ENCODE measurements at places on chromosomes 12 and 14.

GRCh38 chr12:93377252-93378195 is at the start of gene NUDT4:
NUDT4 (plus strand) TSS chr12:93377925; CDS start chr12:93378323, 398 bp downstream.
- DNase-seq: peak; percentile 88

DNA sequence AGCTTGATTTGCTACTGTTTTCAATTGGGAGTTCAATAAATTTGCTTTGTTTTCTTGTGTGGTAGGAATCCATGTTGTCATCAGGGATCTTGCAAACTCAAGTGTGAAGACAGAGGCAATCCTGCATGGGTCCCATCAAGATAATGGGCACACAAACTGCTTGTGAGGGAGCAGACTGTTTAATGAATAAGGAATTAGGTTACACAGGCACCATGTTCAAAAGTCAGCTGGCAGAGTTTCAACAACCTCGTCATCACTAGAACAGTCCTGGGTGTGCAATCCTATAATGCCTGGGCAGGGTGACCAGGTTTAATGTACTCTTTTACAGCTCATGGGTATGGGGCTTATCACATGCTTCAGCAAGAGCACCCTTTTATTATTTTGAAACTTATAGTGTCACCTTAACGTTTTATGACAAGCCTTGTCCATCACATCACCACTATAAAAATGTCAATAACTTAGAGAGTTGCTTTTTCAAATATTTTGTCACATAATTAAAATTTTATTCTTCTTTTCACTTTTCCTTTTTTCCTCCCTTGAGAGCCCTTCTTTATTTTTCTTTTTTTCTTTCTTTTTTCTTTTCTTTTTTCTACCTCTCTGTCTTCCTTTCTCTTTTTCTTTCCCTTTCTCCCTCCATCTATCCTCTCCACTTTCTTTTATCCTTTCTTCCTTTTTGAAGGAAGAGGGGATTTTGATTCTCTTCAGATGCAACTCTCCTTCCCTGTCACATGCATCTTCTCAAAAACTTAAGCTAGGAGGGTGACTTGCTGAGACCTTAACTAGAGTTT is 252.2 kb upstream of the ATP2B1 start:
- no peak for DNase-seq

- DNase-seq: no peak
Measured at GRCh38 chr12:126419131-126419530, 1353.9 kb downstream of the AACS start.

DNA sequence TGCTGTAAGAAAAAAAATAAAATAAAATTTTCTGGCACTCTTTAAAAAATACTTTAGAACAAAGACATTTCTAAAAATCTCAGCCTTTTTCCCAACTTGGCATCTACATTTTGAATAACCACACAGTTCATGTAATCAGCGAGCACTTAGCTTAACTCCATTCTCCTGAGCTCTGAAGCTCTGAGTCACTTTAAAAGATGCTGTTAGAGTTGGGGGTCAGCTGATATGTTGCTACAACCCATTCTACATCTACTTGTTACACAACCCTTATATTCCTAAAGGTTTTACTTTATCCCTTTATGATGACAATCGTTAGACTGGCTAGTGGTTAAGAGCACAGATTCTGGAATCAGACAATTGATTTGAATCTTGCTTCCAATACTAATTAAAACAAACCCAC is 48.3 kb downstream of the SLC41A2 start:
- DNase-seq: no peak

GRCh38 chr14:53430870-53431269 is 277.7 kb upstream of the DDHD1 start:
- DNase-seq: no peak

DNA sequence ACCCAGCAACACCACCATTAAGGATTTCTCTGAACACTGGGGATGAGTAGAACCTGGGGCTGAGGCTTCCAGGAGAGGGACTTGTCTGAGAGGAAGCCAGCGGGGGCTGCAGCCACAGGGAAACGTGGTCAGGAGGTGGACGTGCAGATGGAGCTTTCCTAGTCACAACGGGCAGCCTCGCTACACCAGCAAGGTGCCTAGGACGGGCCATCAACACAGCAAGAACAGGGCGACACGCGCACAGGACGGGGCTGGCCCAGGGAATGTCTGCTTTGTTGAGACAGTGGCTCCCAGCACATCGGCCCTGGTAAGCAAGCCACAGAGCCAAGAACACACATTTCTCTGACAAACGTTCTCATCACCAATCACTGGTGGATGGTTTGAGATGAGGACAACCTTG is 25.3 kb downstream of the ANKLE2 start:
- no peak for DNase-seq

GRCh38 chr12:54602661-54603060 is 14.2 kb upstream of the PPP1R1A start:
- DNase-seq: no peak

- no peak for DNase-seq
Measured at GRCh38 chr12:90939382-90939781, 15.6 kb downstream of the CCER1 start.

- DNase-seq: no peak
Measured at GRCh38 chr14:104694475-104694950, 5.1 kb downstream of the INF2 start.

GRCh38 chr12:55996715-55997534 is at the start of gene SUOX:
SUOX (plus strand) TSS chr12:55997276; CDS start chr12:56002222, 4,946 bp downstream.
- peak; percentile 99 for DNase-seq

GRCh38 chr12:59874781-59875180 is 279.0 kb downstream of the SLC16A7 start:
- DNase-seq: no peak

- peak; percentile 57 for DNase-seq
Measured at GRCh38 chr14:20609215-20610001, 18.2 kb upstream of the RNASE12 start.

DNA sequence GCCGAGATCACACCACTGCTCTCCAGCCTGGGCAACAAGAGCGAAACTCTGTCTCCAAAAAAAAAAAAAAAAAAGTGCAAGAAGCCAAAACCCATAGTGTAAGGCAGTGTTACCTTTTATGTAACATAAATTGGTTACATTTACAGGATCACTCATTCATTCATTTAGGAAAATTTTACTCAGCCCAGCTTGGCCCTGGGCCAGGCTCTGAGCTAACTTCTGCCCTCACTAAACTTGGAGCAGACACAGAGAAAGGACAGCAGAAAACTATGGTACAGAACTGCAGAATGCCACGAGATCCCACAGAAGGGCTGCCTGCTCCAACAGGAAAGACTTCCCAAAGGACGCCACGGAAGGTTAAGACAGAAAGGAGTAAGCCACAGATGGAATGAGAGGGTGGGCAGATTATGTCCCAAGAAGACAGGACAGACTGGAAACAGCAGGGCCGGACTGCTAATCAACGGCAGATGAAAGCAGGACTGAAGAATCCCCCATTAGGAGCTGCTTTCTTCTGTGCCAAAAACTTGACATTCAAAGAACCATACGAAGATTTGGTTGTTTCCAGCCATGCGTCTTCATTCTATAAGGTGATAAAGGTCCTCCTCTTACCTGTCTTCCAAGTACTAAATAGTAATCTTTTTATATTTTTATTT is 18.9 kb downstream of the PPP1R13B start:
- no peak for DNase-seq

DNA sequence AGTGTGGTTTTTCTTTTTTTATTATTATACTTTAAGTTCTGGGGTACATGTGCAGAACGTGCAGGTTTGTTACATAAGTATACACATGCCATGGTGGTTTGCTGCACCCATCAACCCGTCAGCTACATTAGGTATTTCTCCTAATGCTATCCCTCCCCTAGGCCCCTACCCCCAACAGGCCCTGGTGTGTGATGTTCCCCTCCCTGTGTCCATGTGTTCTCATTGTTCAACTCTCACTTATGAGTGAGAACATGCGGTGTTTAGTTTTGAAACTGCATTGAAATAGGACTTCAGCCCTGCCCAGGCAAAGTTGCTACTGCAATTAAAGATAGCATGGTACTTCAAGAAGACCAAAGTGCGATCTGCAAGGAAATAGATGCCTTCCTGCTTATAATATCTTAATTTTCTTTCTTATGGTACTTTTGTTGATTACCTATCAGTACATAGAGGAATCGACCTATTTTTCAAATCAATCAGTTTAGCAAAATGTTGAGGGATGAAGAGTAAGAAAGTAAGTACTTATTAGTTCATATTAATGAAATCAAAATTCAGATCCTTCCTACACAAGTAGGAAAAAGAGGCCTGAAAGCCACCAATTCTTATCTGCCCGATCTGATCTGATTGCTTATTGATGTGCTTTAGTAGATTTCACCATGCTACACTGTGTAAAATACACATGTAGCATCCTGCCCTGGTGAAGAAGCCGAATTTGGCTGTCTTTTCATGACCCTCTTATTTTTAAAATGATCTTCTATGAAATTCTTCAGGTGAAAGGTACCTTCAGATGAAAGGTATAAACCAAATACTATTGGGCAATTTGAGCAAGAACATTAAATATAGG is 1.6 kb downstream of the LTA4H start:
- no peak for DNase-seq

DNA sequence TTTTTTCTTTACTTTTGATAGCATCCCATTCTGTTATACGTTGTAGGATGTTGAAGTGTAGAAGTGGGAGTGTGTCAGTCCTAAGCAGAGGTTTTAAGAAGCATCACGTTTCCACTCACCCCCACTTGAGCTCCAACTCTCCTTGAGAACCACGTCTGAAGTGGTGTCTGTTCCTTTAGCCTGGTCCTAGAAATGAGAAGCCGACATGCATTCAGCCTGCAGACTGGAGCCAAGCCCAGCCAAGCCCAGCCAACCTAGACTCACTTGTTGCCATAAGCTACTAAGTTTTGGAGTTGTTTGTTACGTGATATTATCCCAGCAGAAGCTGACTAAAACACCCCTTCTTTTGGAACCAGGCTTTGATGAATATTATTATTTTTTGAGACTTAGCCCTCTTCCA is 4.4 kb upstream of the ELK3 start:
- no peak for DNase-seq

DNA sequence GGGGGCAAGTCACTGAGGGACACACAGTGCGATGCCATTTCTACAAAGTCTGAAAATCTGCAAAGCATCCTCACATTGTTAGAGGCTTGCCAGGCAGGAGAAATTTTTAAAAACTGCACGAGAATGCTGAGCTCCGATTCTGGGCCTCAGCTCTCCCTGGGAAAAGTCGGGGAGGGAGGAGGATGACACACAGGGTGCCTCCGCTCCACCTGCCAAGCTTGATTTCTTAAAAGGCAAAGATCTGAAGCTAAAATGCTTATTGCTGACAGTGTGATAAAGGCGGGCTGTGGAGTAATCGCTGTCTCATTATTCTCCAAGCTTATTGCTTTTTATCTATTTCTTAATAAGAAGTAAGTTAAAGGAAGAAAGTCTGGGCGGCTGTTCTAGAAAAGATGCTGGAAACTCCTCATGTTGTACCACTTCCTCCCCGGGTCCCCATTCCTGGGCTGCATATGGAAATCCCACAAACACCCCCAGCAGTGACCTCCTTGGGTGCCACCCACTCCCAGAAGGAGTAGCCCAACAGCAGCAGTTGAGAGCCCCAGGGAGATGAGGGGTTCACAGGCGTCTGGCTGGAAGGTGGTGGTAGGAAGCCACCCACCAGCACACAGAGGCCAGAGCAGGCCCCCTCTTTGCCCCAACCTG is 55.0 kb downstream of the CCDC85C start:
- no peak for DNase-seq

- no peak for DNase-seq
Measured at GRCh38 chr14:31898838-31899528, 178.1 kb upstream of the ARHGAP5 start.

DNA sequence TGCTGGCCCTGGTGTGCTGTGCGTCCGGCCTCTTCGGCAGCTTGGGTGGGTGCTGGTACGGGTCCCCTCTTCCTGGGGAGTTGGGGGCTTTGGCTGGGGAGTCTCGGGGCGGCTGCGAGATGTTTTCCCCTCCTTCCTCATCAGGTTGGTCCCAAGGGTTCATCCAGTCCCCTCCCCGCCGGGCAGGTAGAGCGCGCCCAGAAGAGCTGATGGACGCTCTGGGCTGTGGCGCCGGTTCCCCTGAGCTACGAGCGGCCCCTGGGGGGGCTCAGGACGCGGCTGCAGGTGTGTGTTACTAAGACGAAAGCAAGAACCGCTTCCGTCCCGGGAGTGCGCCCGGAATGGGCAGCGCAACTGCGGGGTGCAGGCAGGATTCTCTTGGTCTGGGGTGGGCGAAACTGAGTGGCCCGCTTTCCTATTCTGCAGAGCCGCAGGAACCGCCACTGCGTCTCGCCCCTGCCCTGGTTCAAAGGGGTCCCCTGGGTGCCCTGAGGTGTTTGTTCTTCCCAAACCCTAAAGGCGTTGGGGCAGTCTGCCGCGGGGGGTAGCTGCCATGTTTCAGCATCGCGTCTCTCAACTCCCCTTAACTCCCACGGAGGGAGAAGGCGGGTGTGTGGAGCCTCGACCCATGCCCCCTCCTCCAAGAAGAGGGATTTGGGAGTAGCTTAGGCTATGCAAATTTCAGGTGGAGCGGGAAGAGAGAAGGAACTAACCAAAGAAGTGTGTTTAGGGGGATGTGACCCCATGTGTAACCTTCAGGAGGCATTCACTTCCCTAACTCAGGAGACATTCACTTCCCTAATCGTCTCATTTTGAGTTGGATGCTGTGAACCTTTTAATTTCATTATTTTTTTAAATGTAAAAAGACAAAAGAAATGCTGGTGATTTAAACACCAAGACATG is 1.2 kb downstream of the SLC24A4 start:
- no peak for DNase-seq

DNA sequence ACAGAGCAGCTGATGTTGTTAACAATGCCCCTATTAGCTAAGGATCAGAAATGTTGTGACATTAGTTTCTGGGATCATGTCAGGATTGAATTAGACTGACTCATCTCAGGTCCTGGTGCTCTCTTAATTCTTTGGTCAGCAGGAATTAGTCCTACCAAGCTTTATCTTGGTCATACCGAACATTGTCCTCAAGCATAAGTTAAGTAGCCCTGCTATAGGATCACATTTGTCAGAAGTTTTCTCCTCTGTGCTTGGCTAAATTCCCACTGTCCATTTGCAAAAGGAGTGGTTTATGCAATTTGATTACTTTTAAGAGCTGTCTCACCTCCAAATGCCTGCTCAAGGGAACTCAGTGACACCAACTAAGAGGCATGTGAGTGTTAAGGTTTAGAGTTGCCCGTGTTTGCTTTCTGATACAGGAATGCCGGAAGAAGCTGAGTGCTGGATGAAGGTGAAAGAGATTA is 48.4 kb upstream of the IFNG-AS1 start:
- DNase-seq: peak; percentile 14

GRCh38 chr12:17829813-17830212 is 260.2 kb downstream of the RERGL start:
- no peak for DNase-seq

DNA sequence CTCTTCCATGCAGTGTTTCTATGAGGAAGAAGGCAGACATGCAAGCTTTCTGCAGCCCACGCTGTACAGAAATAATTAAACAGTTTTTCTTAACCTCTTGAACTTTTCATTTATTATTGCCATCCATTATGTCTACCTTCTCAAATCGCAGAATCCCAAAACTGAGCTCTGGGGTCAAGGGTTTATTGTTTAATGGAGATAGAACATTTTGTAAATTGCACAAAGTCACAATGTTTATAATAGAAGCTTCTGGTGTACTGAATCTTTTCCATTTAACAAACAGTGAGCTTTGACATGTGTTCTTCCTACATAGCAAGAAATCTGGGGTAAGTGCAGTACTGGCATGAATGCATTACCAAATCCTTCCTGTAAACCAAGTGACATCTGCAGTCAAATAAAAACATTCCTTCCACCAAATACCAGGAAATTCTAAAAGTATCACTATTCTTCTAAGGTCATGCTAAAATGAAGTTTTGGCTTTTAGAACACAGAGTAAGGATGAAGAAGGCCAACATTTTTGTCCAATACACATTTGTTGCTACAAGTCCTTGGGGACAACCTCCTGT is 385.3 kb upstream of the DDHD1 start:
- no peak for DNase-seq
